Activated naive CD8-positive, alpha-beta T cell treated with anti-CD3 and anti-CD28 coated beads, Interleukin-2, amount 10 ng/mL, durations not matched to agents 7 days and 5 days (primary cell): ENCODE measurements at places on chromosomes 2 and 18. TPM values are rescaled to one million over a fixed set of nuclear protein-coding genes. Genes with fewer than 3 reads are reported as not detected.

Gene ATOH8
- not detected for total RNA-seq

DNA sequence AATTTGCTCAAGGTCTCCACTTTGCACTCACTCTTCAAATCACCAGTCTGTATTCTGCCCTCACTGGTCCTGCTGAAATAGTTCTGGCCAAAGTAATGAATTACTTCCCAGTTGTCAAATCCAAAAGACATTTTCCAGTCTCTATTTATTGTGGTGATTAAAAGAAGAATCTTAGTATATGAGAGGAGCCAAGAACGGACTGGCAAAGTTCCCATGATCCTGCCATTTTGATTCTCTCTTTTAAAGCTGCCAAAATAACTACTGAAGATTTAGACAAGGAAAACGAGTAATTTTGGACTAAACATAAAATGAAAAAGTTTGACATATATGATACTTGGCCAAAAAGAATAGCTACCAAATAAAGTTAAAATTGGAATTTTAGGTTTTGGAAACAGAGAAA is 12.0 kb downstream of the THSD7B start:
- no peak for DNase-seq

GRCh38 chr2:174779361-174779928 is 15.2 kb upstream of the CHRNA1 start:
- no peak for DNase-seq

Gene PPP1R7
- 78.8 TPM for total RNA-seq

- no peak for DNase-seq
Observed at GRCh38 chr2:215052404-215052803, 86.0 kb downstream of the ABCA12 start.

GRCh38 chr2:197113275-197113711 is 186.8 kb upstream of the PGAP1 start:
- DNase-seq, result no peak

Gene SIX3
- total RNA-seq, result not detected

DNA sequence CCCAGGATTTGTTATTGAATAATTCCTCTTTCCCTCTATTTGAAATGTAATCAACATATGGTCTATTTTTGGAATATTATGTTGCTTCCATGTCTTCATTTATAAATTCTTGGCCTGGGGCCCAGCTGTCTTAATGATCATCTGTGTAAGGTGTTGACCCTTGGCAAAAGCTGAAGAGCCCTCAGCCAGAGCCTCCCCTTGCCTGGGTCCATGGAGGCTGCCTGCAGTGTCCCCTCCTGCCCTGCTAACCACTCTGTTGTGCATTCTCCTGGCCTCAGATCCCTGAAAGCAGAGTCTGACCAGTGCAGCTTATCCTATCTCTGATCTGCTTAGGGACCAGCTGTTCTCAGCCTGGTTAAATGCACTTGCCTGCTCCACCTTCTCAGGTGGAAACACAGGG is 226.1 kb upstream of the APCDD1 start:
- DNase-seq, result no peak

Gene LRRC30
- not detected for total RNA-seq

Gene TBR1
- total RNA-seq, result not detected

GRCh38 chr2:198774576-198774975 is 683.2 kb downstream of the SATB2 start:
- DNase-seq, result no peak

Gene CIB4
- not detected for total RNA-seq

GRCh38 chr2:146246736-146247523 is 1597.9 kb upstream of the ACVR2A start:
- no peak for DNase-seq

Gene CLEC4F
- not detected for total RNA-seq

DNA sequence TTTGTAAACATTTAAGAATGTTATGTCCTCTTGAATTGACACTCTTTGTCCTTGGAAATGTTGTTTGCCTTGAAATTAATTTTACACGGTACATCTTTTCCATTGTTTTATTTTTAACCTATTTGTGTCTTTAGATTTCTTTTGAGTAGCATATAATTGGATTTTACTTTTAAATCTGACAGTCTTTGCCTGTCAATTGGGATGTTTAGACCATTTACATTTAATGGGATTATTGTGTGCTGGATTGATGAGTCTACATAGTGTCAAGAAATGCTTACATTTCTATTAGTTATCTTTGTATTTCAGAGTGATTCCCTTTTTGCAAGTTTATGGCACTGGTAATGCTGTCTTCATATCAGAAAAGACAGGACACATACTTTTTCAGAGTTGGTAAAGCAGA is 61.5 kb downstream of the BABAM2 start:
- no peak for DNase-seq

GRCh38 chr2:103152556-103152955 is 390.7 kb downstream of the TMEM182 start:
- DNase-seq, result no peak

Gene TEKT4
- not detected for total RNA-seq

Gene TRPM8
- total RNA-seq, result not detected

DNA sequence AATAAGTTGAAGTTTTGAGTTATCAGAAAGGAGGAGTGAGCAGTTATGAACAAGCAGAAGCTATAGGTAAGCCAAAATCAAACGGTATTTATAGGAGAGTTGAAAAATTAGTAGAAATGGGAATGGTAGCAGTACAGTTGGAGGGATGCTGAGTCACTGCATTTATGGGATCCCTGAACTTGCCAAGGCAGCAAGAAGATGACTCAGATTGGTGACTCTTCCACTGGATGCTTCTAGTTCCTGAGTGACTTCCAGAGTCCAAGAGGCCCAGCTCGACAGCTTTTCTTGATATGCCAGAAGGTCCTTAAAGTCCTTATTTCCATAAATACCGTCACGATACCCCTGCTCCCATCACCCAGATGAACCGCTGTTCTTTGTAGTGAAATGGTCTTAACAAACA is 31.1 kb upstream of the ACTR3 start:
- no peak for DNase-seq

Gene DIPK1C
- total RNA-seq, result not detected

DNA sequence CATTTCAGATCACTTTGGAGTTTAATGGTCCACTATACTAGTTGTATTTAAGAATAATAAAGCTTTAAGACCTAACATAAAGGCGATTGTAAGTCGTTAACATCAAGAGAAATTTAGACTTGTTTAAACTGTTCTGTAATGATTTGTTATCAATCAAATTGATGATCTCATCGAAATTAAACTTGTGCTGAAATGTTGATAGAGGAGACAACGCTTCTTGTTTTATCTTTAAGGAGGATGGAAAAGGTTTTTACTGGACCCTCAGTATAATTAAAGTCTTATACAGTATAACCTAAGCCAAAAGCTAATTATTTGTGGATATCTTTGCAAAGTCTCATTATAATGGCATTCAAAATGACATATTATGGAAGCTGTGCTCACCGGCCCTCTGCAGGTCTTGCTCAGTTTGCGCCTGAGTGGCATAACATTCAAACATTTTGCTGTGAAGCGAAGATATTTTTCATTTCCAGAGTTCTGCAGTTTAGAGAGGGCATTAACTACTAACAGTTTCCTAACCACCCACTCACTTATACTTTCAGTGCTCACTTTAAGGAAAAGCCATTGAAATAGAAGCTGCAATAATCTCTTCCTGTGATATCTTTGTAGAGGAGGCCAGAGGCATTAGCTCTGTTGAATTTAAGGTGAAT is 1.4 kb upstream of the SERTAD2 start:
- no peak for DNase-seq

GRCh38 chr18:12929477-12930083 is 18.2 kb upstream of the SEH1L start:
- no peak for DNase-seq

Gene SEMA4C
- 28.8 TPM for total RNA-seq

GRCh38 chr18:25422230-25422629 is 70.3 kb upstream of the ZNF521 start:
- no peak for DNase-seq

DNA sequence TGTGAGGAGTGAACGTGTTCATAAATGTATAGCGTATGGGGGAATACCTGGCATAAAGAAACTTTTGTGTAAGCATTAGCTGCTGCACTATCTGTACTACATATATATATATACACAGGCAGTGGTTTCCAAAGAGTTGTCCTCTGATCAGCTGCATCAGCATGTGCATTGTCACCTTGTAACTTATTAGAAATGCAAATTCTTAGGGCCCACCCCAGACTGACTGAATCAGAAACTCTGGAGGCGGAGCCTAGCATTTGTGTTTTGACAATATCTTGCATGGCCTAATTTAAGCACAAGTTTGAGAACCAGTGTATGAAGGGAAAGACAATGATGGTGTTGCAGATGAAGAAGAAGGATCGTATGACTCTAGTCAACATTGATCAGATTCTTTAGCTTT is 299.5 kb downstream of the CCDC102B start:
- no peak for DNase-seq

DNA sequence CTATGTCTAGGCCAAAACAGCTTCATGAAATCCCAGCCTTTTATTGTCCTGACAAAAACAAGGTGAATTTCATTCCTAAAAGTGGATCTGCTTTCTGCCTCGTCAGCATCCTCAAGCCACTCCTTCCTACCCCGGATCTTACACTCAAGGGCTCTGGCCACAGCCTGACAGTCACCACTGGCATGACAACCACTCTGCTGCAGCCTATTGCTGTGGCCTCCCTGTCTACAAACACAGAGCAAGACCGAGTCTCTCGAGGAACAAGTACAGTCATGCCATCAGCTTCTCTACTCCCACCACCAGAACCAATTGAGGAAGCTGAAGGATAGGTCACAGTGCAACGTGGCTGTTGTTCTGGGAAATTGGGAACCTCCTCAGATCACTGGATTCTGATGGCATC is 106.1 kb downstream of the ICA1L start:
- no peak for DNase-seq

DNA sequence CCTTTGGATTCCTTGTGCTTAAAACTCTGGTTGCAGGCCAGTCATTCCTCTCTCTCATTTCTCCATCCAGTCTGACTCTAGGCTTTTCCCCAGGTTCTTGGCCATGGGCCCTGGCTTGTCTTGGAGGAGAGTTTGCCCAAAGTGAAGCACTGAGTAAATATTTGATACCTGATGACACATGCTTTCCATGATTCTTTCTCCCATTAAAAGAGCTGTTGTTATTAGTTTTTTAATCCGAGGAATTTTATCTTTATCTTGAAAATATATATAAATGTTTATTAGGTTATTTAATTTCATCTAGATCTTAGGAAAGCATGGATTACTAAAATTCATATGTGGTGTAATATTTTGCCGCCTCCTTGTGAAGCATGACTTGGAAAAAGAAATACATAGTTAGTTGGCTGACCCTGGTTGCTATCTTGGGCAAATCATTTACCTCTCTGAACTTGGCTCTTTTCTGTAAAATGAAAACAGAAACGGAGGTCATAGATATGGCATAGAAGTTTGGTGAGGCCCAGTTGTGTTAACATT is 650.1 kb downstream of the SLC4A3 start:
- DNase-seq, result no peak

- no peak for DNase-seq
Observed at GRCh38 chr2:25421289-25421688, 79.6 kb upstream of the DNMT3A start.

DNA sequence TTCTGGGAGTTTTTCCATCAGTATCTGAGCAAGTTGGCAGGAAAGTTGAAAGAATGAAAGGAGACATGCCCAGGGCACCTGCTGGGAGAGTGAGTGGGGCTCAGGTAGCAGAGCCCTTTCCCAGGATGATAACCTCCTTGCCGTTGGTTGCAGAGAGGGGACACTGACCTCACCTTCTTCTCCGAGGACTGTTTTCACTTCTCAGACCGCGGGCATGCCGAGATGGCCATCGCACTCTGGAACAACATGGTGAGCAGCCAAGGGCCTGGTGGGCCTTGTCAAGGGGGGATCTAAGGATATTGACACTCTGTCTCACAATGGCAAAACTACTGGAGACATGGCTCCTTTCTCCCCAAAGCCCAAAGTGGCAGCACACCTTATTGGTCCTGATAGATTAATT is 118.8 kb upstream of the PPP1CB start:
- DNase-seq, result no peak

DNA sequence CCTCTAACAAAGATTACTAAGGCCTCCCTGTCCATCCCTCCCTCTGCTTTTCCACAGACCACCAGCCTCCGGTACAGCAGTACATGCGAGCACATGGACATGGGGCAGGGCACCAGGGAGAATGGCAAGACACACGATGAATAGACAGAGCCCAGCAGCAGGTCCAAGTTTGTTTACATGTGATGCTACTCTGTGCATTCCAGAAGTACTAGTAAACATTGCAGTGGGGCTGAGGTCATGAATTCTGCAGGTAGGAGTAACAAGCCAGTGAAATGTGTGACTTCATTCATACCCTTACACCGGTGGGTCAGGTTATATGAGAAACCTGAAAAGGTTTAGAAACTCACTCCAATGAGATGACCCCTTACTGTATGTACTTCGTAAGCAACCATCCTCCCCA is 205.7 kb downstream of the BCL11A start:
- DNase-seq, result no peak

GRCh38 chr18:22868831-22869230 is 64.3 kb upstream of the RBBP8 start:
- no peak for DNase-seq
